Endothelial cell (in vitro differentiated cells): ENCODE measurements at places on chromosomes 5 and 9.

GRCh38 chr5:41738710-41739354 lies 131.4 kb downstream of the OXCT1 start:
- no peak for DNase-seq

DNA sequence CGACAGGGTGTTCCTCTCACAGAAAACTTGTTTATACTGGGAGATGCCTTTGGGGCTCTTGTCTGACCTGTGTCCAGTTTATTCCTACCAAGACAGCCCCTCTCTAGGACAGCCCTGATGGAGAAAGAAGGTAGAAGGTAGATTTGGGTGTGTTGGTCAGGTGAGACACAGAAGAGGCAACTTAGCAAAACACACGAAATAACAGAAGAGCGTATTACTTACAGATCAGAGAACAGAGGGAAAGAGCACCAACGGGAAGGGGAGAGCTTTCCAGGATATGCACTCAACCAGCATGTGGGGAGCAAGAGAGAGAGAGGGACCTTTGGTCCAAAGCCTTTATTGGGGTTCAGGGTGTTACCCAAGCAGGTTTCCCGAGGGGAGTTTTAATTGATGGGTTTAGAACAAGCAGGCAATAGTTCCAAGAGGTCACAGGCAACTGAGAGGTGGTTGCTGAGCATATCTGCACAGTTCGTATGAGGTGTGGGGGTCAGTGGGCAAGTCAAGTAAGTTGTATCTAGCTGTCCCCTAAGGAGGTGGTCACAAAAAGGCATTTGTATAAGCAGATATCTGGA lies 31.8 kb downstream of the BAAT start:
- DNase-seq = no peak

DNA sequence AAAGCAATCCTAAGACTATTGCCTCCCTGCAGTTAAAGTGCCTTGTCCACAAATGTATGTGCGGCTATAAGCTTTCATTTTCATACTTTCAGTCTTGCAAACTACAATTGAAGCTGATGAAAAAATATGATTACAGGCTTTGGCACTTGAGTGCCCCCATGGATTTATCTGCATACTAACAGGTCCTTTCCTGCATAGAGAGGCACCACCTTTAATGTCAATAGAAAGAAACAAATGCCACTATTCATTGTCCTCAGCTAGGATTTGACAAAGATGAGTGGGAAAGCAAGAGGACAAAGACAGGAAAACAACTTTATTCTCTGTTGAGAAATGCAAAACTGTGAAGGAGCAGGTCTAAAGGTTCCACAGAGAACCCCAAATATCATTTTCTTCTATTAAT lies 125.7 kb upstream of the PTGER4 start:
- DNase-seq = no peak

GRCh38 chr9:94031946-94032345 lies 52.3 kb upstream of the PTPDC1 start:
- DNase-seq = no peak

- DNase-seq = no peak
Observed at GRCh38 chr5:64144425-64145215, 21.0 kb upstream of the RNF180 start.

DNA sequence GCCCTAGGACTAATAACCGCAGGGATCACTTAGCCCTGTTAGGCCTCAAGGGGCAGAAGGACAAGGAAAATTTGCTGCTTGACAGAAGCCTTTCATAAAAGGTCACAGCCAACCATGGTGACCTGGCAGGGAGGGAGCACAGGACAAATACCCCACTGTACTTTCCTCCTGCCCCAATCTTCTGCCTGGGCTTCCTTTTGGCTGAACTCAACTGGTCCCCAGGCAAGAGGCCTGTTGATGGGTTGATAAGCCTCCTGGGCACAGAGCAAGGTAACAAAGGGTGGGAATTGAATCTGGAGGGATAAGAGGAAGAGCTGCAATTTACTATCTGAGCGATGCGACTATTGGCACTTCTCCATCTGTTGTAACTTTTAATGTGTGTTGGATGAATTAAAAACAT lies 392.9 kb downstream of the RASEF start:
- no peak for DNase-seq

DNA sequence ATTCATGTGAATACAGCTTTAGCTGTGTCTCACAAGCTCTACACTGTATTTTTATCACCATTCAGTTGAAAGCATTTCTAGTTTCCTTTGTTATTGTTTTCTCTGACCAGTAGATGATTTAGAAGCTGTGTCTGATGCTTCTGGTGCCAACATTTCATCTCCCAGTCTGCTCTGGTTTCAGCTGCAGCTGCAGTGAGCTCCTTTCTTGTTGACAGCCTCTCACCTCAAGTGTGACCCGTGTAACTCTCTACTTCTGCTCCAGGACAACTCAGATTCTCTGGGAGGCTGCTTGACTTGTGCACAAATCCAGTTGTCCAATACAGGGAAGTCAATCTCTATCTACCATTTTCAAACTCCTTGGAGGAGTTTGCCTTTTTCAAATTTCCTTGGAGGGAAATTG lies 504.8 kb downstream of the DIRAS2 start:
- DNase-seq = no peak

GRCh38 chr5:62626534-62626933 lies 47.9 kb downstream of the LRRC70 start:
- no peak for DNase-seq

GRCh38 chr5:172141949-172142319 lies 46.1 kb downstream of the STK10 start:
- DNase-seq = no peak

GRCh38 chr5:118439831-118440230 lies 548.5 kb downstream of the DTWD2 start:
- DNase-seq = no peak

DNA sequence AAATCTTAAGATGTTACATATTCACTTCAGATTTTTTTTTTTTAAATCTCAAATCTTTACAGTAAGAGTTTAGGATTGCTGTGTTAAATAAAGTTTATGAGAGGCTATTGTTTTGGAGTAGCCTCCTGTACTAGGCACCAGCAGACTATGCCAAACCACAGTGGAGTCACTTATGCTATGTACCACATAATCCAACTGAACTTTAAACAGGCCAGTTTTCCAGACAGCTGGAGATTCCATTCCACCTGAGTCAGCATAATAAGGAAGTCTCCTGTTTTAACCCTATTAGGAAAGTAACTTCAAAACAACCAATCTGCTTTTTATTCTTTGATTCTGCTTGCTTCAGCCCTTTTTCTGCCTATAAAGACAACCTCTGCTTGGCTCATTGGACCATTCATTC lies 205.2 kb downstream of the CSNK1G3 start:
- DNase-seq = no peak

DNA sequence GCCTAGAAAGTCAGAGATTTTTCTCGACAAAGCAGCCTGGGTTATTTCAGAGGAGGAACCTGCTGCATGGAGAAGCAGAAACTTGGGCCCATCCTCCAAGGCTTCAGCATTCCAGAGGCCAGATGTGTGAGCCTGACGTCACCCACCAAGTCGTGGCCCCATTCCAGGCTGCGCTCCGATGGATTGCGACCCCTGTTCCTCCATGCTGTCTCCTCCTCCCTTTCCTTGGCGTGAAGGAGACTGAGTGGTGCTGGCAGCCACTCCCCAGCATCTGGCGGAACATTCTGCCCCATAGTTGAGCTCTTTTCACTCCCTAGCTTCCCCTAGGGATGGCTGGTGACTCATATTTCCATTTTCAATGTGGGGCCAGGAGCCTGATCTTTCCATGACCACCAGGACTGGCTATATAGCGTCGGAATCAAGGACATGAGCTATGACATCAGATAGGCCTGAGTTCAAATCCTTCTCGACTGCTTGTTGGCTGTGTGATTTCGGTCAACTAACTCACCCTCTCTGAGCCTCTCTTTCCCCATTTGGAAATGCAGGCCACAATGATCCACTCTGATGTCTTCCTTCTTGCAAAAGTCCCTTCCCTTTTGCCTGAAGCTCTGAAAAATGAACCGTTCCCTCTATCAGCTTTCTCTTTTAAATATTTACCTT lies 24.5 kb upstream of the DUSP1 start:
- no peak for DNase-seq

- DNase-seq = peak; percentile 81
Observed at GRCh38 chr5:129460936-129461710, 1.0 kb downstream of the ADAMTS19 start.

- DNase-seq = no peak
Observed at GRCh38 chr9:3868012-3868411, 342.2 kb upstream of the RFX3 start.

DNA sequence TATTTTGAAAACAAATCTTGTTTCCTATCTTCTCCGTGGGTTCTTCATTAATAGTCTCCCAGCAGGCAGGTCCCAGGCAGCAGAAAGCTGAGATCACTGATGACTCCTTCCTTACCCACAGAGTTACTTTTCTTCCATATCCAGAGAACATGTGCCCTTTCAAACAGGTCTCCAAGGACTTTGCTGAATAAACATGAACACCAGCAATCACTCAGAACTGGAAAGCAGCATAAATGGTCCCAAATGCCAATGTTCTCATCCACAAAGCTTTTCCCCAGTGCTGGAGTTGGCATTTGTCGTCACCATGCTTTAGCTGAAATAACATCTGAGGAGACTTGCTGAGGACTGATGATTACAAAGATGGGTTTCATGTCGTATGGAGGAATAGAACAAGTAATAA lies 134.0 kb downstream of the YIPF5 start:
- no peak for DNase-seq

DNA sequence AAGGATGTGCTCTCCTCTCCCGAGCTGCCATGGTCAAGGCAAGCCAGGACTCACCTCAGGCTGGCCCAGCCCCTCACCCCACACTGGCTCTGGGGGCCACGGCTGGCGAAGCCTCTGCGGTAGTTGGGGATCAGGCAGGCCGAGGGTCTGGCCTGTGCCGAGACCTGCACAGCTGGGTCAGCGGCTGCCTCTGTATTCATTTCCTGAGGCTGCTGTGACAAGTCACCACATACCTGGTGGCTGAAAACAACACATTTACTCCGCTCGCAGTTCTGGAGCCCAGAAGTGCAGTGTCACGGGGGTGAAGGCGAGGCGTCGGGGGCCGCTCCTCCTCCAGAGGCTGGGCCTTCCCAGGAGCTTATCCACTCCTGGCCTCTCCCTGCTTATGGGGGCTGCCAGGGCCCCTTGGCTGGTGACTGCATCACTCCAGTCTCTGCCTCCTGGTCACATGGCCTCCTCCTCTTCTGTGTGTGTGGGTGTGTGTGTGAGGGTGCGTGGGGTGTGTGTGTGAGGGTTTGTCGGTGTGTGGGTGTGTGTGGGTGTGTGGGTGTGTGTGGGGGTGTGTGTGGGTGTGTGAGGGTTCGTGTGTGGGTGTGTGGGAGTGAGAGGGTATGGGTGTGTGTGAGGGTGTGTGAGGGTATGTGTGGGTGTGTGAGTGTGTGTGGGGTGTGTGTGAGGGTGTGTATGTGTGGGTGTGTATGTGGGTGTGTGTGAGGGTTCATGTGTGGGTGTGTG lies 3.2 kb upstream of the SCGB3A1 start:
- DNase-seq = no peak
